ENCODE measurements at places on chromosomes 2 and 18.

DNA sequence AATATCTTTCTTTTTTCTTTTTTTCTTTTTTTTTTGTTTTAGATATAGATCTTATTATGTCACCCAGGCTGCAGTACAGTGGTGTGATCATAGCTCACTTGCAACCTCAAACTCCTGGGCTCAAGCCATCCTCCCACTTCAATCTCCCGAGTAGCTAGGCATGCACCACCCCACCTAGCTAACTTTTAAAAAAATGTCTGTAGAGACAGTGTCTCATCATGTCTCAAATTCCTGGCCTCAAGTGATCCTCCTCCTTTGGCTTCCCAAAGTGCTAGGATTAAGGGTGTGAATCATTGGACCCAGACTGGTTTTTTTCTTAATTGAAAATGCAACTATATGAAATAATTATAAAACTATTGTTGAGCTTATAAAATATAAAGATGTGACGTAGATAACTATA lies 9.8 kb upstream of the ZCCHC2 start:
- no peak for DNase-seq

DNA sequence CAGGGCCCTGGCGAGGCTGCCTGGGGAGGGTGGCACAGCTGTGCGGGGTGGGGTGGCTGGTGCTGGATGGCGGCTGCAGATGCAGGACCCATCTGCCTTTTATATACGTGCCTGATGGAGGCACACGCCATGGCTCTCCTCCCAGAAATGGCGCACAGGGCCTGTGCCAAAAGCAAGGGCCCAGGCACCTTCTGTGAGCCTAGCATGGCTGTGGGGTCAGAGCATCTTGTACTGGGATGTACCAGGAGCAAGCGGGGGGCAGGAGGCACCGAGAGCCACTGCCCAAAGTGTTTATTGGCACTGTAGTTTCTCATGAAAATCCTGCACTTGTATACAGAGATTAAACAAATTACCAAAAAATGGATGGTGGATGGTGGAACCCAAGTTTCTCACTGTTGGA lies 724.1 kb downstream of the GALR1 start:
- DNase-seq: no peak

DNA sequence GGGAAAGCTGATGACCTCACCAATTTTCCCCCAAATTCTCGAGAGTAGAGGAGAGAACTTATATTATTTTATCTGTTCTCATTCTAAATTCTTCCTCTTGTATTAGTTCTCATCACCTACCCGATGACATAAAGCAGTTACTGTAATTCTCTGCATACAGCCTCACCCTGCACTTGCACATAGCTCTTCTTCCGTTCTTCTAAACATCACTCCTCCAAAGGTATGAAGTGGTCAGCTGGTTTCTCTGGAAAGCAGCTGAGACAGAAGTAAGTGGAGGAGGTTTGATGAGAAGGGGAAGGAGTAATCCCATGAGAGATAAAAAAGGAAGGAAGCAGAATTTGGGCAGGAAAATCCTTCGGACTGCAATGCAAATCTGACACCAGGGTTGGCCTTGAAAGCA lies 39.0 kb downstream of the FBXO48 start:
- no peak for DNase-seq

GRCh38 chr18:72235422-72235821 lies 308.7 kb downstream of the CBLN2 start:
- DNase-seq: no peak

GRCh38 chr2:159613651-159614285 lies 2.6 kb downstream of the BAZ2B start:
- no peak for DNase-seq

DNA sequence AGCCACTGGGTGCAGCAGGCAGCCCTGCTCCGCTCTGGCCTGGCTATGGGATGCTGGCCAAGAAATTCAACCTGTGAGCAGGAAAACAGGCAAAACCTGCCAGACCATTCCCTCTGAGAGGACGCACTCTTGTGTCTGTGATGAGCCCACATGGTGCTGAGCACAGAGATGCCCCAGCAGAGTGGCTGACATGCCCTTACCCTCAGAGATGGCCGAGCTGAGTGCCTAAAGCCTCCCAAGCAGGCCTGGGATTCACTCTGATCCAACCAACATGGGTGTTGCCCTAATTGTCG lies 34.3 kb upstream of the TAF1B start:
- DNase-seq: peak; percentile 93

DNA sequence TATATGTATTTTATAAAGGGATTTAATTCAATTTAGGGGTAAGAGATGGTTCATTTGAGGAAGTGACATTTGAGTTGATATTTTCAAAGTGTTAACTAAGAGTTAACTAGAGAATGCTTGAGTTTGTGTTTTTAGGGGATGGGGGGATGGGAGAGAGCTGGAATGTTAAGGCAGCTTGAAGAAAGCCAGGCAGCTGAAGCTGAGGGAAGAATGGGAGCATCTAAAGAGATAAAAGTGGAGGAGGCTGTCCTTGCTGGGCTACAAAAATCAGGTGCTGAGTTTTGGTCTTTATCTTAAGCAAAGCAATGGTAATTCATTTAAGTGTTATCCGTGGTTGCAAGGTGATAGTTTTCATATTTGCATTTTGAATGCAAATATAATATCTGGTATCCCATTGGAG lies 9.2 kb downstream of the CHST9 start:
- no peak for DNase-seq

- DNase-seq: no peak
Observed at GRCh38 chr18:21918693-21919092, 178.1 kb downstream of the MIB1 start.

Measured in trophoblast cell (in vitro differentiated cells and primary cell).